ENCODE measurements at places on chromosomes 11 and 22. TPM values are rescaled to one million over a fixed set of nuclear protein-coding genes. Genes with fewer than 3 reads are reported as not detected.

CSNK2A3 gene
- polyA plus RNA-seq: 2.2 TPM

CD3E gene
- polyA plus RNA-seq: 0.66 TPM

JAML gene
- polyA plus RNA-seq: 4.8 TPM

TPBGL gene
- polyA plus RNA-seq: 0.08 TPM

APOBEC3B gene
- 5.7 TPM for polyA plus RNA-seq

GGTLC3 gene
- 0.82 TPM for polyA plus RNA-seq

CELF1 gene
- polyA plus RNA-seq: 79.0 TPM

MS4A6A gene
- 31.5 TPM for polyA plus RNA-seq

KRTAP5-10 gene
- 0.18 TPM for polyA plus RNA-seq

CRYBA4 gene
- 0.32 TPM for polyA plus RNA-seq

NXPE2 gene
- 0.22 TPM for polyA plus RNA-seq

EFCAB6 gene
- polyA plus RNA-seq: 4.5 TPM

KCNC1 gene
- 1.2 TPM for polyA plus RNA-seq

PGA5 gene
- 0.53 TPM for polyA plus RNA-seq

LARGE2 gene
- polyA plus RNA-seq: 11.4 TPM

ACCSL gene
- polyA plus RNA-seq: 0.31 TPM

F2 gene
- not detected for polyA plus RNA-seq

OR8D4 gene
- polyA plus RNA-seq: not detected

LRRC74B gene
- polyA plus RNA-seq: 0.25 TPM

ZNF143 gene
- 22.9 TPM for polyA plus RNA-seq

KCNK4 gene
- polyA plus RNA-seq: not detected

DNAJB13 gene
- polyA plus RNA-seq: 4.4 TPM

RAB38 gene
- polyA plus RNA-seq: 23.9 TPM

TMEM258 gene
- polyA plus RNA-seq: 171 TPM

TUBA8 gene
- polyA plus RNA-seq: 2.0 TPM
